ENCODE measurements at places on chromosomes 2 and 18.

GRCh38 chr18:1019191-1019590 lies 114.5 kb downstream of the ADCYAP1 start:
- no peak for DNase-seq

GRCh38 chr18:47911877-47912276 lies 18.6 kb downstream of the SMAD2 start:
- DNase-seq, result no peak

DNA sequence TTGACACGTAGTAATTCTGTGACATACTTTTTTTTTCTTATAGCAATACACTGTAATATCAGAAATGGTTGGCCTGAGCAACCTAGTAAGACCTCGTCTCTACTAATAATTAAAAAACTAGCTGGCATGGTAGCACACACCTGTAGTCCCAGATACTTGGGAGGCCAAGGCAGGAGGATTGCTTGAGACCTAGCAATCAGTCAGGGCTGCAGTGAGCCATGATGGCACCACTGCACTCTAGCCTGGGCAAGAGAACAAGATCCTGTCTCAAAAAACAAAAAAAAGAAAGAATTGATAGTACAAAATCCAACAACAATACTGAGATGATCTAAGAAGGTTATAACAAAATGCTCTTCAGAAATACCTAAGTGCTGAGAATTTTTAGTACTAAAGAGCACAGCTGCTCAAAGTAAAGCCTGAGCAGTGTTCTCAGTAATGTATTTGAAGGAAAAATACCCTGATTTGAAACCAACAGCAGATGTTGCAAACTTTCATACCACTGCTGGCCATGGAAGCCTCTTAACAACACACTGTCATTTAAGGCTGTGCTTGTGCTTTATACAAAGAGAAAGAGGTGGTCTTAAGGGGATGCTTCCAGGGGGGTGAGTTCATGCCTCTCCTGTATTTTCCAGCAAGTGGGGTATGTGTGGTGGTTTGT lies 132.6 kb upstream of the CDCA7 start:
- no peak for DNase-seq

- no peak for DNase-seq
These were observed 135.0 kb downstream of the WDSUB1 start for GRCh38 chr2:159151198-159152127.

GRCh38 chr2:226995625-226996041 lies 159.8 kb downstream of the RHBDD1 start:
- DNase-seq, result peak; percentile 2

- DNase-seq, result no peak
These were observed 22.7 kb downstream of the RPRM start for GRCh38 chr2:153455861-153456260.

DNA sequence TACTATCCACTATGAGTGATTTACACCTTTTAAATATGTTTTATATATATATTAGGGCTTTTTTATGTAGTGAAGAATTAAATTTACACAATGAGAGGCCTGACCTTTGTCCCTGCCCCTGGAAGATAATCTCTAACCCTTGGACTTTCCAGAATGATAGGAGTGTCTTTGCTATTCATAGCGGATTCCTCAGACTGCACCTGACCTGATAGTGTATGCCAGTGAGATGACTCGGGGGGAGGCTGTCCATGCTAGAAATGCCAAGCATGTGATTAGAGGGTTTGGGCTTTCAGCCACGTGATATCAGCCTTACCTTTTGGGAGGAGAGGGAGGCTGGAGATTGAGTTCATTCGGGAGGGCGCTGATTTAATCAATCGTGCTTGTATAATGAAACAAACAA lies 44.1 kb upstream of the LHCGR start:
- no peak for DNase-seq

GRCh38 chr2:53353135-53354114 lies 414.2 kb upstream of the CHAC2 start:
- no peak for DNase-seq

DNA sequence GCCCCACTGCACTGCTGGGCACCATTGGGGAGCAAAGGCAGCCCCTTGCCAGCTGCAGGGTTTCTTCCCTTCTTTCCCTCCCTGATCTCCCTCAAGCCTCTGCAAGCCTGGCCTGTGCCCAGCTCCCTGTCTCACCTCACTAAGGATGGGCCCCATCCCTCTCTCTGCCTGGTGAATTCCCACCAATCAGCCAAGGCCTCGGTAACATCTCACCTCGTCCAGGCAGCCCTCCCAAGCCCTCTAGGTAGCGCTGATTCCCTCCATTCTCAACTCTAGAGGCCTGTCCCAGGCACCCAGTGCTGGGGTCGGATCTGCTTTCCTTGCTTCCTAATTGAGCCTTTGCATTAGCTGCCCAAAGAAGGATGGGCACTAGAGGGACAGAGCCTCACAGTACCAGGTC lies 63.0 kb downstream of the CELF4 start:
- no peak for DNase-seq

DNA sequence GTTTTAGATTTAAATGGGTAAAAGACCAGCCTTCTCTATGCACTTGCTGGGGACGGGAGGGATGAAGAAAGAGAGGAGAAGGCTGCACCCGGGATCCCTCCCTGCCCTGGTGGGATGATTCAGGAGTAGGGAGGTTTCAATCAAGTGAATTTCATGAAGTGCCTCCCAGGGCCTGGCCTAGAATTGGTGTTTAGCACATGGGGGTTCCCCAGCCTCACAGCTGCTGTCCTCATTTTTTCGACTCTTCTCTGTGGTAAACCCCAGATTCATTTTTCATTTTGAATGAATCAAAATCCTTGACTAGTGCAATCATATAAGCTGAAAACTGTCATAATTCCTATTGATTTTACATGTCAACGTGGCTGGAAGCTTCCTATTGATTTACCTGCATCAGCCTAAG lies 81.1 kb downstream of the LPIN1 start:
- DNase-seq, result no peak

- DNase-seq, result no peak
These were observed 56.2 kb upstream of the ID2 start for GRCh38 chr2:8625399-8626300.

GRCh38 chr2:37773371-37774130 lies 102.1 kb upstream of the CDC42EP3 start:
- no peak for DNase-seq

- no peak for DNase-seq
These were observed 151.1 kb upstream of the UBE2E3 start for GRCh38 chr2:180829261-180829660.

DNA sequence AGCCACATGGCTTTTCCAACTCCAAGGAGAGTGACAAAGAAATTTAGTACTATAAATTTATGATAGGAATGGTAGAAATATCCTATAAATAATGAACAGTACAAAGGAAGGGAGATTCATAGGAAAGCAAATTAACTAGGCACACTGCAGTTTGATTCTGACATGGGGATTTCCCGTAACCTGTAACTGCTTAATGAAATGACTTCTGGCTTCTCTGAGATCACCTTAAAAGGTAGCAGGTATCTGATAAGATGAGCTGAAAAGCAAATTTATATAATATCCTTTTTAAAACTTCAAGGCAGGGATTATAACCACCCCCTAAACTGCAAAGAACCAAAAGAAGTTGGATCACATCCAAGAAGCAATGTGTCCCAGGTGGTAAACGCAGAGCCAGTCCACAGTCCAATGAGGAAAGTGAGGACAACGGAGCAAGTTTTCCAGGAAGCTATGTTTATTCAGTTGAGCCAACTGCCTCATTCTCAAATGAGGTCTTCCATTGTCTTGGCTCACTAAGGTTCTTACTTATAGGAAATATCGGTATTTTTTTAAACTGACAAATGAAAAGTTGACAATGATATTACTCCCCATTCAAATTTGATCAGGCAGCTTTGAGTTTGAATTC lies 43.0 kb downstream of the WIPF1 start:
- no peak for DNase-seq

- DNase-seq, result no peak
These were observed 131.4 kb upstream of the SLC1A4 start for GRCh38 chr2:64857581-64858471.

- DNase-seq, result no peak
These were observed 2.9 kb upstream of the ADCYAP1 start for GRCh38 chr18:901761-902160.

GRCh38 chr18:23342506-23342905 lies 110.6 kb upstream of the RIOK3 start:
- DNase-seq, result no peak

DNA sequence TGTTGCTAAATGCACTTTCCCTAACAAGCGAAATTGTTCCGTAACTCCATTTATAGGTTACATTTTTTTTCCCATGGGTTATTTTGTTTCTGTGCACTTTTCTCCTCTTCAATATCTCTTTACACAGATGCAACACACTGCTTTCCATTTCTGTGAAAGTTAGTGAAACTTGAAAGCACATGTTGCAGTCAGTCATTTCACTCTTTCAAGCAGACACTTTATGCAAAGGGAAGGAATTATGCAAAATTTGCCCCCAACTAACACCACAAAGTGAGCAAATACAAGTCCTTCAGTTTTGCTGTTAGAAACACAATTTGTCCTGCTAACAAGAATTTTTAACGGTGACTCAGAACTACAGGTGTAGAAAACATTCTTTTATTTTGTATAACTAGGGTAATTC lies 124.8 kb downstream of the PTH2R start:
- no peak for DNase-seq

DNA sequence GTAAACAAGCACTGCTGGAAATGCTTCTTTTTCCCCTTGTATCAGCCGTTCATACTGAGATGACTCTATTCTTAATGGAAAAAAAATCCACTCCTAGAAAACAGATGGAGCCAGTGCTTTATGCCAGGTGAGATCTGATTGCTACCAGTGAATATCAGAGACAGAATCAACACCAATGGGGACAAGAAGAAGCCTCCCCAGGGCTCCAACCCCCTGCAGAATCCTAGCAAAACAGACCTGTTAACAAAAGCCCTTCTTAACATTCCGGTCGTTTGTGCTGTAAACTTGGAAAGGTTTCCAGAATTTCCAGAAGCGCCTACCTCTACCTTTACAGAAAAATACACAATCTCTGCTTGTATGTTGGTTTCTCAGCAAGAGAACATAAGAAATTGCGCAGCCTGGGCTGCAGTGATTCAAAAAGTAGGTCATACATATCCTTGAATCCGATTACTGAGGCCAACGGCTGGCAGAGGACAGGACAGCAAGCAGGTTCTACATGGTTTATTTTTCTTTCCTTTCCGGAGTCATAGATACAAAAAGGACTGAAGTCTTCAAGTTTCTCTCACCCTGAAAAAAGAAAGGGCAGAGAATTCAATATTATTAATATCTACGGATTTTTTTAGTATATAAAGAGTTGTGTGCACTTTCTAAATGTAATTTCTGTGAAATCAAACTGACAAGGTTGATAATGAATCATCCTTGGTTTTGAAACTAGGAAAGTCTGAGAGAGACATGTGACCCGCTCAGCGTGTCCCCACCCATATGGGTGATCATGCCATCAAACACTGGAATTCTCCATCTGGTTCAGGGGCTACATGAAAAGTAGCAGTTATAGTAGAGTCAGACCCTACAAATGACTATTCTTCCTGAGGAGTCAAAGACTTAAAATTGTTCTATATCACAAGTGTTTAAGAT lies 266.7 kb upstream of the MGAT5 start:
- DNase-seq, result no peak

GRCh38 chr2:40041422-40042382 lies 262.6 kb upstream of the THUMPD2 start:
- DNase-seq, result peak; percentile 76

- DNase-seq, result no peak
These were observed 121.8 kb upstream of the EPAS1 start for GRCh38 chr2:46175419-46175818.

- no peak for DNase-seq
These were observed 41.5 kb downstream of the ARHGAP25 start for GRCh38 chr2:68776124-68776523.

DNA sequence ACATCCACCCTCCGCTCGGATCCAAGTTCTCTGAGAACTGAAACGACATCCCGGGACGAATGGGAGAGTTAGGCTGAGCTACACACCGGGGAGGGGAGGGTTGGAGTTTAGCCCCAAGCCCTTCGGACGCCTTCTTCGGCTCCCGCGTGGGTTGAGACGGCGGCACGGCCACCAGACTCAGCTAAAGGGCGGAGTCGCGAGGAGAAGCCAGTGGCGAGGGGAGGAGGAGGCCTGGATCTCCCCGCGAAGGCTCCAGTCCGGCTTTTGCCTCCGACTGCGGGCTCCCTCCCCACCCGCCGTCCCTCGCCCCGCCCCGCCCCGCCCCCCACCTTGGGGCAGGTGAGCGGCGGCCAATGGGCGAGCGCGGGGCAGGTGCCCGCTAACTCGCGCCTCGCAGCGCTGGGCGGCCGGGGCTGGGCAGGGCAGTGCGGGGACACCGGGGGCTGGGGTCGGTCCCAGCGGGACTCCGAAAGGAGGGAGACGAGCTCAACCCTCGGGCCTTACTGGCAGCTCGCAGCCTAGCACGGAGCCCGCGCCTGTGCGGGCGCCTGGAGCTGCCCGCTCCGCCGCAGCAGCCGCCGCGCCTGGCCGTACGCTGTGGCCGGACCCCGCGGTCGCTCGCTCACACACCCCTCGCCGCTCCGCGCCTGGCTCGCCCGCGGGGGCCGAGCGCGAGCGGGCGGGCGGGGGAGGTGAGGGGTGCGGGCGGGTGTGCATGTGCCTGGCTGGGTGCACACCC lies at the start of gene EMX1:
Gene EMX1 (plus strand): TSS at position 382 of the 739 bp plus-strand sequence. CDS start 334 bp downstream, at position 716.
- peak; percentile 10 for DNase-seq

DNA sequence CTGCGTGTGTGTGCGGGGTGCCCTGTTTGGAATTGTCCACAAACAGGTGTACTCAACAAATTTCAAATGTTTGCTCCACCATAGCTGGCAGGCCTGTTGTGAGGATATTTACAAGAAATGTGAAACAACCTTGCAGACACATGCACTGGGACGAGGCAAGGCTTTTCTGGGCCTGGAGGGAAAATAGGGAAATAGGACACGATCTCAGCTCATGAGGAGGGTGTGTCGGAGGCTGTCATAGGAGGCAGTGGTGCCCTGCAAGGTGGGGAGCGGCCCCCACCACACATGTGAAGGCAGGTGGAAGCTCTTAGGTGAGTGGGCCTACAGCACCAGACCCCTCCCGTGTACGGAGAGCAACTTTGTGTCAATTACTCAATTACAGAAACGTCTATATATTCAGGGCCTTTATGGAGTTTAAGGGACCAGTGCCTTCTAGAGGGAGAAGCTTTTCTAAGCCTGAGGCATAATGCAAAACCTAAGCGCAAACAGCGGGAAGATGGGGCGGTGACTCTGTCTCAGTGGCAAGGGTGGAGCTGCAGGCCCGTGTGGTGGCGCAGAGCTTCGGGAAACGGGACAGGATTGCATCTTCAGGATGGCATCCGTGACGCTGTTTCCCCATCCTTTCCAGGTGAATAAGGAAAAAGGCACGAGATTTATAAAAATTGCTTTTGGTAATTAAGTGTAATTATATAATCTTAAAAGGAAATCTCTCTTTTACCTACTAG lies 48.0 kb downstream of the RNF144A start:
- DNase-seq, result no peak
